Uterus (tissue), 4 donors: ENCODE measurements at places on chromosomes 2 and 18.

GRCh38 chr2:144936442-144936841 lies 416.5 kb upstream of the ZEB2 start:
- H3K27me3 ChIP-seq, result no peaks in the 10 kb centered on the region
- H3K4me3 ChIP-seq, result no peak overlapping the region
- no peak for DNase-seq
- H3K27ac ChIP-seq, result peak overlapping the region; percentile 59
- no peaks in the 10 kb centered on the region for H3K4me1 ChIP-seq

GRCh38 chr2:40851661-40852060 lies 399.8 kb upstream of the SLC8A1 start:
- H3K36me3 ChIP-seq, result no peaks in the 10 kb centered on the region
- H3K27ac ChIP-seq, result no peak overlapping the region
- no peaks in the 10 kb centered on the region for H3K4me1 ChIP-seq
- no peaks in the 10 kb centered on the region for H3K27me3 ChIP-seq
- no peak overlapping the region for H3K4me3 ChIP-seq

DNA sequence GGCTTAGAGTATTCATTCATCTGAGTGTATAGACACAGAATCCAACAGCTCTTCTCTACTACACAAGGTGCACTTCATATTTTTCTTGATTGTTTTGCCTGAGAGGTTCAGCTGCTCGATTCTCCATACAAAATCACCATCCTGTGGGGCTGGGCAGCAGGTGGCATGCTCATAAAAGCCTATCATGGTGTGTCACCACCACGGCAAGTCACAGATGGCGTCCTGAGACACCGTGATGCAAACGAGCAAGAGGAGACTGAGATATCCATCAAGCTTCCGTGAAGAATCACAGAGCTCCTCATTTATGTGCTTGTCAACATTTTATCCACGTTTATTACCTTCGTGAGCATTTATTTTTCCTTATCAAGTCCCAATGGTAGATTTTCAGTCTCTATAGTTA lies 22.4 kb upstream of the NRP2 start:
- no peaks in the 10 kb centered on the region for H3K36me3 ChIP-seq
- no peaks in the 10 kb centered on the region for H3K27me3 ChIP-seq
- peak overlapping the region; percentile 60 for H3K27ac ChIP-seq

- no peaks in the 10 kb centered on the region for H3K36me3 ChIP-seq
- H3K27ac ChIP-seq, result no peak overlapping the region
- no peaks in the 10 kb centered on the region for H3K4me1 ChIP-seq
- no peak overlapping the region for H3K4me3 ChIP-seq
Observed at GRCh38 chr2:199997296-199997695, 41.9 kb downstream of the MAIP1 start.

- H3K4me3 ChIP-seq, result no peak overlapping the region
- no peaks in the 10 kb centered on the region for H3K4me1 ChIP-seq
- no peaks in the 10 kb centered on the region for H3K36me3 ChIP-seq
- no peaks in the 10 kb centered on the region for H3K27me3 ChIP-seq
- H3K27ac ChIP-seq, result no peak overlapping the region
Observed at GRCh38 chr18:40531051-40531450, 1424.0 kb upstream of the PIK3C3 start.

GRCh38 chr2:170972296-170973224 lies 43.5 kb downstream of the GORASP2 start:
- H3K4me1 ChIP-seq, result no peaks in the 10 kb centered on the region
- H3K27ac ChIP-seq, result no peak overlapping the region
- DNase-seq, result no peak
- H3K36me3 ChIP-seq, result no peaks in the 10 kb centered on the region

- H3K27me3 ChIP-seq, result no peaks in the 10 kb centered on the region
- DNase-seq, result no peak
- H3K36me3 ChIP-seq, result no peaks in the 10 kb centered on the region
- no peak overlapping the region for H3K4me3 ChIP-seq
- no peak overlapping the region for H3K27ac ChIP-seq
- no peaks in the 10 kb centered on the region for H3K4me1 ChIP-seq
Observed at GRCh38 chr18:13658436-13659204, 67.7 kb downstream of the FAM210A start.

GRCh38 chr2:228407821-228408220 lies 226.3 kb upstream of the SPHKAP start:
- H3K27ac ChIP-seq, result no peak overlapping the region
- H3K27me3 ChIP-seq, result no peaks in the 10 kb centered on the region
- no peak overlapping the region for H3K4me3 ChIP-seq
- no peaks in the 10 kb centered on the region for H3K36me3 ChIP-seq

- no peaks in the 10 kb centered on the region for H3K27me3 ChIP-seq
- H3K4me3 ChIP-seq, result no peak overlapping the region
- no peak overlapping the region for H3K27ac ChIP-seq
- H3K4me1 ChIP-seq, result no peaks in the 10 kb centered on the region
- no peaks in the 10 kb centered on the region for H3K36me3 ChIP-seq
- DNase-seq, result no peak
Observed at GRCh38 chr2:120741571-120742561, 6.2 kb downstream of the GLI2 start.

DNA sequence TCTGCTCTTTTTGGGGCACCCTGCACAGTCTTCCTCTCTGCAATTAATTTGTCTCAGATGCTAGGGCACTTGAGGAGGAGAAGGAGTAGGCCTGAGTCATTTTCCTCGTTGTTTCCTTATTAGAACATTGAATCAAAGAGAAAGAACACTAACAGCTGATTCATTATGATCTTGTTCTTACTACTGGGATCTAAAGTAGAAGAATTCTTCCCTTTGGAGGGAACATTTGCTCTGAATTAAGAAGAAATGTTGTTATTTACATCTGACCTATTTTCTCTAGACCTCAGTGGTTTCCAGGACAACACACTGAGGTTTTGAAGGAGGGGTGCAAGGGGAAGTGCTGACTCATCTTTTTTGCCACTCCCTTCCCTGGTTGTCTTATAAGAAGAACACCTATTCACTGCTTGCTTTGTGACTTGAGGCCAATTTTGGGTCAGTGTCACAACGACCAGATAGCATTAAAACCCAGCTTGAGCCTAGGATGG lies 24.3 kb upstream of the STAT1 start:
- no peaks in the 10 kb centered on the region for H3K4me1 ChIP-seq
- no peak overlapping the region for H3K27ac ChIP-seq
- H3K4me3 ChIP-seq, result no peak overlapping the region
- no peaks in the 10 kb centered on the region for H3K27me3 ChIP-seq
- no peak for DNase-seq
- H3K36me3 ChIP-seq, result no peaks in the 10 kb centered on the region

GRCh38 chr2:67320861-67321587 lies 76.1 kb upstream of the ETAA1 start:
- H3K4me1 ChIP-seq, result no peaks in the 10 kb centered on the region
- H3K27ac ChIP-seq, result peak overlapping the region; percentile 59
- no peaks in the 10 kb centered on the region for H3K36me3 ChIP-seq
- no peak overlapping the region for H3K4me3 ChIP-seq

- no peaks in the 10 kb centered on the region for H3K36me3 ChIP-seq
- no peak overlapping the region for H3K27ac ChIP-seq
- no peaks in the 10 kb centered on the region for H3K4me1 ChIP-seq
- no peak for DNase-seq
- no peak overlapping the region for H3K4me3 ChIP-seq
Observed at GRCh38 chr2:46066601-46067000, 230.6 kb upstream of the EPAS1 start.

DNA sequence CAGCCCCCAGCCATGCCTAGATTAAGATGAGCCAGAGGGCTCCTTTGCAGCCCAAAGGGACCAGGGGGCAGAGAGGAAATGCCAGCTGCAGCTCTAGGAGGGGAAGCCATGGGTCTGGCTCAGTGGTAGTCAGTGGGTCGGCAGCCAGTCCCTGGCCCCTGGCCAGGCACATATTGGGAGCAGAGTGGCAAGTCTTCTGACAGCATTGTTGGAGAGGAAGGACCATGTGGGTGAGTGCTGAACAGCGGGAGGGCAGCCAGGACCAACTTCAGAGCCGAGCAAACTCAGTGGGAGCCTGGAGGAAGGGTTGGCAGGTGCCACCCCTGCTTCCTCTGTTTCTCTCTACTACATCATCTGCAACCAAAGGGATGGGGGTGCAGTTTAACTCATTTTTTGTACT lies 140.5 kb upstream of the PELI1 start:
- H3K36me3 ChIP-seq, result no peaks in the 10 kb centered on the region
- DNase-seq, result peak; percentile 35
- H3K4me3 ChIP-seq, result no peak overlapping the region
- H3K4me1 ChIP-seq, result peaks cover 11% of the 10 kb centered on the region

DNA sequence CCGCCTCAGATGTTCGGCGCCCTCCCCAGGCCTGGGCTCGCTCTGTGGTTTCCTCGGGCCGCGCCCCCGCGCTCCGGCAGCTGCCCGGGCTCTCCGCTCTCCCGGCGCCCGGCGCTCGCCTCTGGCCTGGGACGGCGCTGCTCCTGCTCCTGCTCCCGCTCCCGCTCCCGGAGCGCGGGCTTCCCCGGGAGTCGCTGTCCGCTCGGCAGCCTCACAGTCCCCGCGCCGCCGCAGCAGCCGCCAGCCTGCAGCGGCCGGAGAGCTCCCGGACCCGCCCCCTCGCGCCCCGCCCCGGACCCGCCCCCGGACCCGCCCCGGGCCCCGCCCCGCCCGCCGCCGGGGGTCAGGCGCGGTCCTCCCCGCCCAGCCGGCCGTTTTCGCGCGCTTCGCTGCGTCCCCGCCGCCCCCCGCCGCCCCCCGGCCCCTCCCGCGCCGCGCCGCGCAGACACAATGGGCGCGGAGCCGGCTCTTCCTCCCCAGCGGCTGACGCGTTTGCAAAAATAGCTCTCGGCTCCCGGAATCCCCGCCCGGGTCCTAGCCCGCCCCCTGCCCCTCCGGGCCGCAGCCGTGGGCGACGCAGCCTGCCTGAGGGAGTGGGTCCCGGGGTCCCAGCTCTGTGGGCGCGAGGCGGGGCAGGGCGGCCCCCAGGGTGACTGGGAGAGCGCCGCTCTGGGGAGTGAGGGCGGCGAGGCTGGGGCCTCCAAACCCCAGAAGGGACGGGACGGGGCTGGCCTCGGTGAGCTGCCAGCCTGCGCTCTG lies at the start of gene ARL4C:
Gene ARL4C (minus strand): TSS at position 247 of the 759 bp plus-strand sequence. CDS start 495 bp downstream, outside the sequence.
- peaks cover 4% of the 10 kb centered on the region for H3K4me1 ChIP-seq
- H3K4me3 ChIP-seq, result peak within 1 kb of the TSS; percentile 53
- no peaks in the 10 kb centered on the region for H3K27me3 ChIP-seq
- DNase-seq, result peak; percentile 24
- peak within 1 kb of the TSS; percentile 70 for H3K27ac ChIP-seq

- H3K4me3 ChIP-seq, result no peak overlapping the region
- no peaks in the 10 kb centered on the region for H3K4me1 ChIP-seq
- H3K36me3 ChIP-seq, result no peaks in the 10 kb centered on the region
- H3K27ac ChIP-seq, result no peak overlapping the region
- DNase-seq, result no peak
Observed at GRCh38 chr2:126436411-126436810, 219.5 kb upstream of the GYPC start.

DNA sequence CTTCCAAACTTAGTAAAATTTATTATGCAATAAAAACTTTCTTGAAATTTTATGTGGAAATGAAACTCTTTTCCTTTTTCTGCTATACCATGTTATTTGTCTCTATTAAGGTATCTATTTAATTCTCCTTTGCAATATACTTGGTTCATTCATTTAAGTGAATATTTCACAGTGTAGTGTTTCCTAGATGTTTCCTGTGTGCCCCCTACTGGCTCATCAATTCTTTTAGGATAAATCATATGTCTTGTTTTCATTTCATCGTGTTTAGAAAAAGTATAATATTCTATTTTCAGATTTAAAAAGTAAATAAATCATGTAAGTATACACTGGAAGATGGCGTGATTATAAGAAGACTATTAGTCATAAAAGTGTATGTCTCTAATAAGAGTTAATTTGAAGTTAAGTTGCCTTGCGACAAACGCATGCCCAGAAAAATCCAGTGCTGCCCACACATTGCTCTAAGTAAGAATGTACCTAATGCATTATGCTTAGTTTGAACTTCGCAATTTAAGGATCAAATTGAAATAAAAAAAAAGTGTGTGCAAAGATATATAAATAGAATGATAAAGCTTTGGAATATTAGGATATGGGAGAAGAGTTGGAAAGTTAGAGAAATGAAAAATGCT lies 525.4 kb downstream of the KCNJ3 start:
- no peak for DNase-seq
- H3K4me3 ChIP-seq, result no peak overlapping the region
- H3K36me3 ChIP-seq, result no peaks in the 10 kb centered on the region

DNA sequence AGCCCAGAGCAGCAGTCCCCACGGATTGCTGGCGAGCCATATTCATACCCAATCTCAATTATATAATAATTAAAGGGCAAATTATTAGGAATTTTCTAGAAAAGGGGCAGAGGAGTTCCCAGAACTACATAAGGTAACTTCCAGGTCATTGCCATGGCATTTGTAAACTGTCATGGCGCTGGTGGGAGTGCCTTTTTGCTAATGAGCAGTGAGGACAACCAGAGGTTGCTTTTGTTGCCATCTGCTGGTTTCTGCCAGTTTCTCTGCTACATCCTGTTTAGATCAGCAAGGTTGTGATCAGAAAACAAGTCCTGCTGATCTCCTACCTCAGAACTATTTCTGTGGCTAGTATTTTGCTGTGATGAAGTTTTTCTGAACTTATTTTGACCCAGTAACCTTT lies 159.8 kb upstream of the PIEZO2 start:
- H3K27me3 ChIP-seq, result no peaks in the 10 kb centered on the region
- H3K27ac ChIP-seq, result no peak overlapping the region
- H3K4me1 ChIP-seq, result no peaks in the 10 kb centered on the region
- DNase-seq, result no peak
- H3K36me3 ChIP-seq, result no peaks in the 10 kb centered on the region
- no peak overlapping the region for H3K4me3 ChIP-seq

- DNase-seq, result no peak
- no peak overlapping the region for H3K4me3 ChIP-seq
- no peaks in the 10 kb centered on the region for H3K36me3 ChIP-seq
- no peaks in the 10 kb centered on the region for H3K4me1 ChIP-seq
- no peaks in the 10 kb centered on the region for H3K27me3 ChIP-seq
Observed at GRCh38 chr18:57854726-57855125, 51.6 kb upstream of the ATP8B1 start.

- no peaks in the 10 kb centered on the region for H3K27me3 ChIP-seq
- no peaks in the 10 kb centered on the region for H3K36me3 ChIP-seq
- no peak overlapping the region for H3K4me3 ChIP-seq
- DNase-seq, result no peak
- H3K27ac ChIP-seq, result no peak overlapping the region
- H3K4me1 ChIP-seq, result no peaks in the 10 kb centered on the region
Observed at GRCh38 chr2:44077942-44078511, 82.2 kb upstream of the LRPPRC start.

DNA sequence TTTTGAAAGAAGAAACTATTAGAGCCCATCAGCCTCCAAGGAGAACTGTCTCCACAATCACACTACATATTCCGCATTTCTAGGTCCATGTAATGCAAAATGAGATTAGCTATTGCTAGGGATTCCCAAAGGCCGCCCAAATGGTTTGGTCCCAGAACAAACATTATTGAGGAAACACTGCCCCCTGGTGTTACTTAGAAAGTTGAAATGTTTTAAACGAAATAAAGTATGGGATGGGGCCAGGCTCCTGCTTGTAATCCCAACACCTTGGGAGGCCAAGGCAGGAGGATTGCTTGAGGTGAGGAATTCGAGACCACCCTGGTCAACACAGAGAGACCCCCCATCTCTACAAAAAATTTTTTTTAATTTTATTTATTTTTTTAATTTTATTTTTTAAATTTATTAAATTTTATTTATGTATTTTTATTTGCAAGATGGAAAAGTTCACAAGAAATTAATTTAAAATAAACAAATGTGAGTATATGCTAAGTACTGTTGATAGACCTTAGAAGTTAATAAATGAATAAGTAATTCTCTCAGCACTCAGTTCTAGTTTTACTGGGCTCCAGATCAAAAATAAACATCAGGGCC lies 5.5 kb downstream of the NHEJ1 start:
- no peak overlapping the region for H3K4me3 ChIP-seq
- no peak for DNase-seq

- no peak overlapping the region for H3K27ac ChIP-seq
- no peaks in the 10 kb centered on the region for H3K36me3 ChIP-seq
- no peaks in the 10 kb centered on the region for H3K4me1 ChIP-seq
- no peak overlapping the region for H3K4me3 ChIP-seq
- no peaks in the 10 kb centered on the region for H3K27me3 ChIP-seq
Observed at GRCh38 chr2:57440437-57440836, 606.2 kb upstream of the VRK2 start.
